ENCODE measurements at places on chromosomes 13 and 19.

DNA sequence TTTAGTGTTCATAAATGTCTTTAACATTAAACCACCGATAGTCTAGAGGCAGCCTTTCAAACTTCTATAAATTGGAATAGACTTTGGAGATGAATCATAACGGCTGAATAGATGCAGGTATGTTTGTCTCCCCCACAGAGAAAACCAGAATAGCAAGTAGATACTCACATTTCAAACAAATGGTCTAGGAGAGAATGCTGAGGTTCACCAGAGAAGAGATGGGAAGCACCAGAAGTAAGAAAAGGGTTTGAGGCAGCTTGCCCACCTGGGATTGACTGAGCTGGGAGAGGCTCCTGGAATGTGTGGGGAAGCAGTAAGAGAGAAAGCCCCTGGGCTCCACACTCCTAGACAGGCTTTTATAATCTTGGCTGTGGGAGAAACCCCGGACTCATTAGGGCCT, 6.4 kb downstream of the IGFL3 start:
- no peak for DNase-seq

DNA sequence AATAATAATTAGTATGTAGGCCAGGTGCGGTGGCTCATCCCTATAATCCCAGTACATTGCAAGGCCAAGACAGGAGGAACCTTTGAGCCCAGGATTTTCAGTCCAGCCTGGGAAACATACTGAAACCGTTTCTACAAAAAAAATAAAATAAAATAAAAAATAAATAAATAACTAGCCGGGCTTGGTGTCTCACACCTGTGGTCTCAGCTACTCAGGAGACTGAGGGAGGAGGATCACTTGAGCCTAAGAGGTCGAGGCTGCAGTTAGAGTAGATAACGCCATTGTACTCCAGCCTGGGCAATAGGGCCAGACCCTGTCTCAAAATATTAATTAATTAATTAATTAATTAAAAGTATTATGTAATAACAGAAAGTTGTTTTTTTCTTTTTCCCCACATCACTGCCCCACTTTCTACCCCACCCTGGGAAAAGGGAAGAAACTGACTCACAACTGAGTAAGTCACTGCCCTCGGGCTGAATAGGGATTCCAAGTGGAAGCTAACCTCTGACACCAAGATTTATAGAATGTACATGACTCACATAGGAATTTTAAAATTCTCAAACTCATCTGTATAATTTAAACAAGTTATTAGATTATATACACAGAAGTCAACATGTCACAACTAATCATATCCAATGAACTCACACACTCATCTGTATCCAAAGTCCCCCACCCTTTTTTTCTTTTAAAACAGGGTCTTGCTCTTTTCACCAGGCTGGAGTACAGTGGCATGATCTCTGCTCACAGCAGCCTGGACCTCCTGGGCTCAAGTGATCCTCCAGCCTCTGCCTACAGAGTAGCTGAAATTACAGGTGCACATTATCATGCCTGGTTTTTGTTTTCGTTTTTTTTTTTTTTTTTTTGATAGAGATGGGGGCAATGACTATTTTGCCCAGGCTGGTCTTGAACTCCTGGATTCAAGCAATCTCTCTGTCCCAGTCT, 12.5 kb downstream of the ZNF611 start:
- no peak for DNase-seq

- DNase-seq = peak; percentile 57
These were observed 13.7 kb downstream of the WBP4 start for GRCh38 chr13:41075034-41075433.

DNA sequence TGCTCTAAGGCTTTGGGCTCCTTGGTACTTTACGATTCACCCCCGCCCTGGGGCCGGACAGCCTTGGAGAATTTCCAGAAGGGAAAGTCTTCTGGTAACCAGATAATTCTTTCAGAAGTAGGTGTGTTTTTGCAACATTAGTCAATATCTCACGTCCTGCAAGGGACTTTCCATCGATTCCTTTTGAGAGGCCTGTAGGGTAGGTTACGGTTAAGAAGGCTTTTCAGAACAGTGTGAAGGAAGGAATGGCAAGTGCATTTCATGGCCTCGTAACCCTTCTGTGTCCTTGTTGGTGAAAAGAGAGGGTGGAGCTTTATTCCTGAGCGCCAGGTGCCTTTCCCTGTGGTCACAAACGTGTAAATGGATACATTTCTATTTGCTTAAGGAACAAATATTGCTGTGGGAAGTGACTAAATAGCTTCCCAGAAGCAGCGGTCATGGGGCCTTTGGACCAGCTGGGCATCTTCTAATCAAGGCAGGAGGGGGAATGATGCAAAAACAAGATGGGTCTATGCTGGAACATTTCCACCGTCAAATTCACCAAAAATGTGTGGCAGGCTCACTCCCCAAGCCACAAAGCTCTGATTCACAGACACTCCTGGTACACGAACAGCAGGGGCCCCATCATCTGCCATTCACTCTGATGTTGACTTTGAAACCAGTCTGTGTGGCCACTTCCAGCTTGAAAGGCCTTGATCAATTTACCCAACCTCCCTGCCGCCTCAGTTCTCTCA, 99.2 kb downstream of the ANKRD10 start:
- no peak for DNase-seq
